Tibial nerve (tissue), 4 donors: ENCODE measurements at places on chromosomes 12 and 14.

DNA sequence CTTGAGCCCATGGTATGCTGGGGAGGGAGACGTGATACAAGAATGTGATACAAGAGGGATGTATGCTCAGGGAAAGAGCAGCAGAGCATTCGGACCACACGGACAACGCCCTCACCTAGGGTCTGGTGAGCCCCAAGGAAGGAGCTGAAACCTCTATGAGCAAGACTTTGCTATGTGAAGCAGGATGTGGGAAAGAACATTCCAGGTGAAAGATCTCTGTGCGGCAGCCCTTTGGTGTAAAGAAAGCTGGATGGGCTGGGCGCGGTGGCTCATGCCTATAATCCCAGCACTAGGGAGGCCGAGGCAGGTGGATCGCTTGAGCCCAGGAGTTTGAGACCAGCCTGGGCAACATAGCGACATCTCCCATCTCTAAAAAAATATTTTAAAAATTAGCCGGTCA lies 16.9 kb upstream of the FICD start:
- no peaks in the 10 kb centered on the region for H3K36me3 ChIP-seq
- no peak overlapping the region for H3K4me3 ChIP-seq
- peaks cover 22% of the 10 kb centered on the region for H3K27me3 ChIP-seq
- H3K4me1 ChIP-seq: no peaks in the 10 kb centered on the region

GRCh38 chr12:130482448-130482847 lies 144.8 kb downstream of the PIWIL1 start:
- H3K36me3 ChIP-seq: no peaks in the 10 kb centered on the region
- no peak for DNase-seq
- no peaks in the 10 kb centered on the region for H3K4me1 ChIP-seq
- no peak overlapping the region for H3K27ac ChIP-seq

GRCh38 chr14:101372894-101373620 lies 188.2 kb upstream of the DIO3 start:
- H3K36me3 ChIP-seq: no peaks in the 10 kb centered on the region
- no peak overlapping the region for H3K4me3 ChIP-seq
- no peak overlapping the region for H3K27ac ChIP-seq
- no peak for DNase-seq
- no peaks in the 10 kb centered on the region for H3K27me3 ChIP-seq

DNA sequence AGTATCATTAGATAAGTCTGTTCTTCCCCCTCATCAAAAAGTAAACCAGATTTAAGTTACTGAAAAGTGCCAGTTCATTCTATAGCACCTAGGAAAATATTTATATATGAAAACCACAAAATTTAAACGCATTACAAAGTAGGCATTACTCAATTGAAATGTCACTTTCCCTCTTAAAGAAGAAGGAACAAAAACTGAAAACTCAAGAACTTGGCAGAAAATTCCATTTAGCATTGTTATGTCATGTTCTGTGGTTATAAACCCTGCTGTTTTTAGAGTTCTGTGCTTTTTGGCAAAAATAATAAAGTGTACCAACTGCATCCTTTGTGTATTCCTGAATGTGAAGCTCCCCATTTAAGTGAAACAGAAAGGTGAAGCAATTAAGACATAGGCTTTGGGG lies 3.6 kb downstream of the FGD4 start:
- no peaks in the 10 kb centered on the region for H3K36me3 ChIP-seq
- no peaks in the 10 kb centered on the region for H3K27me3 ChIP-seq
- H3K27ac ChIP-seq: no peak overlapping the region
- no peak for DNase-seq

DNA sequence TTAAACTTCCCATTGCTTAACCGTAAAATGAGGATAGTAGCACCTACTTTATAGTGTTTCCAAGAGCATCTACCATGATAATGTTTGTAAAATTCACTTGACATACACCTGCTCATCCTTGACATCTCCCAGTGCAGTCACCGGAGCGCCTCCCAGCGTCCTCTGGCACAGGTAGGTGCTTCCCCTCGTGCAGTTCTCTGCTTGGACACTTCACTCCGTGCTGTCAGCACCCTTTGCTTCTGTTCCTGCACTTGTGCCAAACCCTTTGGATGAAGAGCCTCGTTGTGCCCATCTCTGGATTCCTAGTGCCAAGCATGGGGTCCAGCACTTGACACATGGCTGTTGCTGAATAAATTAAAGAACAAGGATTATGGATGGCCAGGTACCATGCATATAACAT lies 28.3 kb downstream of the ETV6 start:
- peaks cover 6% of the 10 kb centered on the region for H3K36me3 ChIP-seq
- no peak for DNase-seq
- H3K4me1 ChIP-seq: peaks cover 4% of the 10 kb centered on the region

GRCh38 chr12:121983536-121984210 lies 38.0 kb upstream of the BCL7A start:
- no peak overlapping the region for H3K4me3 ChIP-seq
- H3K27me3 ChIP-seq: no peaks in the 10 kb centered on the region
- no peaks in the 10 kb centered on the region for H3K36me3 ChIP-seq
